GM18507 (cell line): ENCODE measurements at places on chromosomes 7 and 10.

DNA sequence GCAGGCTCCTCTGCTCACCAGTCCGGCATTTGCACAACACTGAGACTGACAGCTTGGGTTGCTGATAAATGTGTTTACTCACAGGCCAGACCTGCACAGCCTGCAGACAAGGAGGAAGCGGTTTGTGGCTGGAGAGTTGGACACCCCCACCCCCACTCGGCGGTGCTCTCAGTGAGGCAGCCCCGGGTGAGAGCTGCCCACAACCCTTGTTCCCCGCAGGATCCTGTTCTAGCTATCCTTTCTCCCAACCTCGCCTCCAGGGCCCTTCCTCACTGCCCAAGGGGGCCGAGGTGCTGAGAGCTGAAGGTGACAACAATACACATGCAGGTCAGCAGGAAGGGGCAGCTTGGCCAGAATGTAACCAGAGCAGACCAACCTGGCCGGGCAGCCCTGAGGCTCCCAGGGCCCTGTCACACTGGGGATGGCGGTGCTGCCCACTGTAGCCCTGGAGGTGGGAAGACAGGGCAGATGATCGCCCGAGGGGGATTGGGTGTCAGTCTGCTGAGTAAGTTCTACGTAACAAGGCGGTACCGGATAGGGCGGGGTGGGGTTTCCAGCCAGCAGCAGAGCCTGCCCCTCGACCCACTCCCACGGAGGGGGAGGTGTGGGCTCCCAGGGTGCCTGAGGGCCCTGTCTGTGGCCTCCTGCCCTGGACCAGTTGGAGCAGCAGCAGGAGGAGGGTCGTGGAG lies 2.1 kb upstream of the ADAM8 start:
- DNase-seq: peak; percentile 60

DNA sequence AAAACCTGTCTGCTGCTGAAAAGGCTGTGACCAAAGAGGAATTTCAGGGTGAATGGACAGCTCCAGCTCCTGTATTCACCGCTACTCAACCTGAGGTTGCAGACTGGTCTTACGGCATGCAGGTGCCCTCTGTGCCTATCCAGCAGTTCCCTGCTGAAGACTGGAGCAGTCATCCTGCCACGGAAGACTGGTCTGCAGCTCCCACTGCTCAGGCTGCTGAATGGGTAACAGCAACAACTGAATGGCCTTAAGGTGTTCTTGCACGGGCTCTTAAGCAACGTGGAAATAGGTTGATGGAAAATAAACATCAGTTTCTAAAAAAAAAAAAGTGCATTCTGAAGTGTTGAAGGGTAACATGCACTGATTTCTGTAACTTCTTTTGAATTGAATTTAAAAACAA lies 82.3 kb downstream of the DAGLB start:
- no peak for DNase-seq

DNA sequence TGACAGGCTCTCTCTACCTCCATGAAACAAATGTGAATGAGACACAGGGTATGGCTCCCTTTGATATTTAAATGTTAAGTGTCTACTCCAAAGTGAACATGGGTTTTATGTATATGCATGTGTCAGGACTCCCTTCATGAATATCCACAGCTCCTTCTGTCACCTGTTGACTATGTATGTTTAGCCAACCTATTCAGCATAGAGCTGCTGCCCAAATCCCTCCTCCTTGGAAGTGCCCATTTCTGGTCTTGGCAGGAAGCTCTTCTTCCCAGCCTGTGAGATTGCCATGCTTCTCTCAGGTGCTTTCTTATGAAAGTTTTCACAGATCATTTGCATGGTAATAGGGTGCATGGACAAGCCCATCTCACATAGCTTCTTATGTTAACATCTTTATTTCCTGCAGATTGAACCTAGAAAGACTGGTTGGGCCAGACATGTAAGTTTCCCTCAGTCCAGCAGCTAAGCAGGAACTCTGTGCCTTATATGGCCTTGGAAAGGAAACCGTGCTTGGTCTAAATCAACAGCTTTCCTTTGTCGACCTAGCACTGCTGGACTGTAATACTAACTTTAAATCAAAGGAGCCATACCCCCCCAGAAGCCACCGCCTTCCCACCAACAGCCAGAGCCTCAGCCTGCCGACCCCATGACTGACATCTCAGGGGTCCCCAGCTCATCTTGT lies 288.9 kb downstream of the ADARB2 start:
- DNase-seq: no peak

GRCh38 chr10:88110822-88111221 lies 247.4 kb downstream of the PTEN start:
- DNase-seq: no peak

GRCh38 chr7:136399385-136399784 lies 422.2 kb upstream of the MTPN start:
- no peak for DNase-seq

GRCh38 chr10:132059760-132060508 lies 5.8 kb upstream of the JAKMIP3 start:
- no peak for DNase-seq

DNA sequence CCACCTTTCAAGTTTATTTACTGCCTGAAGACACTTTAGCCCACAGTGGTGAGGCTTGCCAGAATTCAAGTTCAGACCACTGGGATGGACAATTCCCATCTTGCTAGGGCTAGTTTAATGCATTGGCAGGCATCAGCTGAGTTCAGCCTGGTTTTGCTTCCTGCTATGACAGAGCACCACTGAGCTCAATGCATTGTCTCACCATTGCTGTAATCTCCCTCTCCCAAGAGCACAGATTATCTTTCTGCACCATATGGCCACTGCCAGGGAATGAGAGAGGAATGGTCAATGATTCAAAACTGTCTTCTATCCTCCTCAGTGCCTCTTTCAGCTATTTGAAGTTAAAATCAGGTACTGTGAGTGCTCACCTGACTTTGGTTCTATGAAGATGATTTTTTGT lies 160.8 kb downstream of the XPNPEP1 start:
- no peak for DNase-seq

DNA sequence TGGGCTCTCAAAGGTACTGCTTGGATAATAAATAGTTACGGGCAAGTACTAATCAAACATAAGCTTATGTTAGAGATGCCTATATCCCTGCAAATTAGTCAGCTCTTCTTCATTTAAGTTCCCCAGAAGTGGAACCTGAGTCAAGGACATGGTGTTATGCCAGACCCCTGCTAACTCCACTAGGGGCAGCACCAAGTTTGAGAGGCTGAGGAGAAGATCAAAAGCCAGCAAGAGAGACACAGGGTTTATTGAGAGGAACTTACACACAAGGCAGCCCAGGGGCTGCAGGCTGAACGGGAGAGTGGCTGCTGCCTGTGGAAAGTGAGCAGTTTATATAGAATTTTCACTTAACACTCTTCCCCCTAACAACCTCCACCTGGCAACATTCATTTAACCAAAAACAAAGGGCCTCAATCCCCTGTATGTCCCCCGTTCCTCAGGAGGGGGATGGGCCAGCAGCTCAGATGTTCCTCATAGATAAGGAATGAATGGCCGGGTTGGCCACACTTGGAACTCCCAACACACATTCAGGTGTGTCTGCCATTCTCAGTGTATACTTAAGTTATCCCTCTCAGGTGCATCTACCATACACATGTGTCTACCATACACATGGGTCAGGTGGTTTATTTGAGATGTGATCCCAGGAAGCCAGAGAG lies 62.6 kb upstream of the GHITM start:
- DNase-seq: no peak

GRCh38 chr7:106062521-106062931 lies 49.6 kb downstream of the SYPL1 start:
- DNase-seq: no peak

DNA sequence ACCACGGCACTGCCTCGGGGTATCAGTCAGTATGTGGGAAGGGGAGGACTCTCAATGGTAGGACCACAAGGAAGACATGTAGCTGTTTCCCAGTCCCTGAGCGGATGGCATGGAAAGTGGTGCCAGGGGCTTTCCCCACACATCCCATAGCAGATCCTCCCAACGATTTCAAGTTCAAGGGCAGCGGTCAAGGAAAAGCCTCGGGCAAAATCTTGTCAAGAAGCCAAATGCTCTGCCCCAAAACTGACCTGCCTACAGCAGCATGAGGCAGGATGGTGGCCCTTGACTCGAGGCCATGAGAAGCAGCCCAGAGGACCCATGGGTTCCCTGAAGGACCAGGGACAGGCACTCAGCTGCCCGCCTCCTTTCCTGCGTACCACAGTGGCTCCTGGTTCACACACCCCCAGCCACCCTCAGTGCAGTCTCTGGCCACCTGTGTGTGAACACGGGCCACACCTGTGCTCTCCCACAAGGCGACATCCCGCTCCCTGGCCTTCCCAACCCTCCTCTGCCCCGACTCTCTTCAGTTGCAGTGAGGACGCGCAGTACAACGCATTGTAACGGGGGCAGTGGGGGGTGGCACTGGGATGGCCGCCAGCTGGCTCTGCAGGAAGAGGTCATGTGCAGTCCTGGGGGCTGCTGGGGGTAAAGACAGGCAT lies 43.6 kb downstream of the CTBP2 start:
- no peak for DNase-seq

DNA sequence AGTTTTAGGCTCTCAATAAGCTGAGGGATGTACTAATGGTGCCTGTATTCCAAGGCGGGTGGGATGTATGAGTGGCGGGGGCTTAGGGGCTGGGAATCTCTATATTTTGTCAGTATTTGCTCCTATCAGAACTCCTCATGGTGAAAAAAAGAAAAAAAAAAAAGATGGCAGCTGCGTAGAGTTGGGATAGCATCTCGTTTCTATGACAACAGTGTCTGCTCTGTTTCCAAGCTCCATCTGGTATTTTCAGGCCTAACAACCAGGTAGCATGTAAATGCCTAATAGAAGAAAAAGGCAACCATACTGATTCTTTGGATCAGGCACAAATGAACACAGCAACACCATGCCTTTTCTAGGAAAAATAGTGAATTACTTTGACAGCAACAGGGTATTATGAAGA lies 11.7 kb upstream of the CCDC172 start:
- DNase-seq: no peak

DNA sequence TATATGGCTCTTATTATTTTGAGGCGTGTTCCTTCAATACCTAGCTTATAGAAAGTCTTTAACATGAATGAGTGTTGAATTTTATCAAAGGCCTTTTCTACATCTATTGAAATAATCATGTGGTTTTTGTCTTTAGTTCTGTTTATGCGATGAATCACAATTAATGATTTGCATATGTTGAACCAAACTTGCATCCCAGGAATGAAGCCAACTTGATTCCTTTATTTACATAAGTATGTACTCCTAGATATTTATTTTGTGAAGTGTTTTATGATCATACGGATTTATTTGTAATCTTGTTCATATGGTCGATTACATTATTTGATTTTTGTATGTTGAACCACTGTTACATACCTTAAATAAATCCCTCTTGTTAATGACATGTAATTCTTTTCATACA lies 244.3 kb upstream of the KCND2 start:
- DNase-seq: no peak

DNA sequence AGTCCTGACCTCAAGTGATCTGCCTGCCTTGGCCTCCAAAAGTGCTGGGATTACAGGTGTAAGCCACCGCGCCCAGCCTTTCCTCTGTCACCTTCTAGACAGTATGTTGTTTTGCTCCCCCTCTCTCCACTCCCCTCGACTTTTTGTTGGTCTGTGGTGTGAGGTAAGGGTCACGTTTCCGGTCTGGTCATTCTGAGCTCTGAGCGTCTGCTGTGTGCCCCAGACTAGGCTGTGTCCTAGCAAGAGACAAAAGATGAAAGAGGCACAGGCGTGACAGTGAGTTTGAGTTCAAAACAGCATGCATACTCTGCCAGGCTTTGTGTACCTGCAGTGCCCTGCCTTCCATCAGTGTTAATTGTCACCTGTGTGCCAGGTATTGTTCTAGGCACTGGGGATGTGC lies 87.4 kb upstream of the PPIF start:
- no peak for DNase-seq

GRCh38 chr10:102306006-102306405 lies 60.7 kb downstream of the GBF1 start:
- no peak for DNase-seq

DNA sequence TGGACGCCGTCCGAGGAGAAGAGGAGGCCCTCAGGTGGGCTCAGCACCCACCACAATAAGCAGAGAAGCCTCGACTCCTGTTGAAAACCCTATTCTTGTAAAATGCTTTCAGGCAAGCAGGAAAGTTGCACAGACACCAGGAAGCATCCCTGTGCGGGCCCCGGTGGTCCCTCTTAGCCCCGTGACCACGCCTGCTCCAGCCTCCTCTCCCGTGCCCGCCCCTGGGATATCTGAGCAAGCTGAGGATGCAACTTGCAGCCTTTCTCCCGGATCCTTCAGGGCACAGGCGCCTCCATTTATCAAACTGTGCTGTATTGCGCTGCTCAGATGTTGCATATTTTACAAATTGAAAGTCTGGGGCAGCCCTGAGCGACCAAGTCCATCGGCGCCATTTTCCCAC lies 72.7 kb downstream of the CFAP46 start:
- no peak for DNase-seq

- no peak for DNase-seq
Measured at GRCh38 chr10:100359030-100359432, 12.0 kb downstream of the SCD start.

- DNase-seq: no peak
Measured at GRCh38 chr7:105871142-105871541, 5.3 kb downstream of the ATXN7L1 start.

DNA sequence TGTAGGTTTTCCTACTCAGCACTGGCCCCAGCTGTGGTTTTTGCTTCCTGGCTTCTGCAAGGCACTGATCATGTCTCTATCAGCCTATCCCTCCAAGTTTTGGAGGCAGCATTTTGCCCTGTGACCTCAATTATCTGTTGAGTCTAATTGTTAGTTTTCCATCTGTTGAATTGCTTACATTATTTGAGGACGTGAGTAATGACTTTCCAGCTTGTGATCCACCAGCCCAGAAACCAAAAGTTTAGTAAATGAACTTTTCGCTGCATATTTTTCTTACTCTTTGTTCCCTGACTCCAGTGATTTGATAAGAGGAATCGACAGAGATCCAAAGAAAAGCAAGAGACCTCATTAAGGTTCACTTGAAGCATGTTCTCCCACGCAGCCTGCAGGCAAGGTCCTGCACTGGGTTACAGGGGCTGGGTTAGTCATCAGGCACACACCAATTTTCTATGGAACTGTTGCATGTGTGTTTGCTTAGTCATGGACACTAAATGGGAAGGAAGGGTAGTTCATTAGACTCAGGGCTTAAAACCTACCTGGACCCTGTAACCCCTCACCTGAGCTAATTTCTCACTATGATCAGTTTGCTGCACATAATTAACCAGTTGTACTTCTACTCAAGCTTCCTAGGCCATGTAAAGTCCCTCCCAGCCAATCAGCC lies 57.2 kb downstream of the AKR1E2 start:
- no peak for DNase-seq

GRCh38 chr10:123146894-123147634 lies 872 bp upstream of the HMX2 start:
- no peak for DNase-seq

GRCh38 chr10:124967255-124967654 lies 25.3 kb downstream of the ZRANB1 start:
- no peak for DNase-seq

GRCh38 chr7:70849580-70850235 lies 282.2 kb upstream of the GALNT17 start:
- DNase-seq: no peak

DNA sequence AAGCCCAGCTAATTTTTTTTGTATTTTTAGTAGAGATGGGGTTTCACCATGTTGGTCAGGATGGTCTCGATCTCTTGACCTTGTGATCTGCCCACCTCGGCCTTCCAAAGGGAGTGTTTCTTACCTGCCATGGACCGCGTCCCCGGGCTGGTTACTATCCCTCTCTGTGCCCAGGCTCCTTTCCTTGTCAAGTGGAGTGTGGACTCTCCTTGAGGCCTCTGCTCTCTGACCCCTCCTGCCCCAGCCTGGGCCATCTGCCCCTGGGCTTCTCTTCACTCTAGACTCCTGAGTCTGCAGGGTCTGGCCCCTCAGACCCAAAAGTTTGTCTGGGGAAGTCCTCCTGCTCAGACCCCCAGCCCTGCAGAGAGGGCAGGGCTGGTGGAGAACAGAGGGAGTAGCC lies 20.7 kb downstream of the NEURL1 start:
- no peak for DNase-seq
